DMS153 (cell line): ENCODE measurements at places on chromosomes 5 and 9.

DNA sequence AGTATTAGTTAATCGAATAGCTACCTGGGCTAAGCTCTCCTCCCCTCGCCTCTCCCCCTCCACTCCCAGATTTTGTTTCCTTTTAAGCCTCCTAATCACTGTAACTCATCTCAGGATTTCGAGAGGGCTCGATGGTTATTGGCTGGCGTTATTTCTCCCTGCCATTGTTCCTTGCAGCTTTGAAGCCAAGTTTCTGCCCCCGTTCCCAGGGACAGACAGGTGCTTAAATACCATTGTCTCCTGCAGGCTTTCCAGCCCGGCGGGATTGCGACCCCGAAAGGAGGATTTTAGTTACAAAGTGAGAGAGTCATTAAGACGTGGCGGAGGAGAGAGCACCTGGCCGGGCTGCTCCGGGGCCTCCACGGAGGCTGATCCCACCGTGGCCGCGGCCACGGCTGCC, 46.2 kb downstream of the ASS1 start:
- DNase-seq: no peak

GRCh38 chr5:343461-344401, 22.2 kb downstream of the AHRR start:
- DNase-seq: no peak

- no peak for DNase-seq
Observed at GRCh38 chr9:137298401-137299202, 3.5 kb downstream of the NRARP start.

- DNase-seq: peak; percentile 57
Observed at GRCh38 chr5:157294407-157295091, 28.6 kb downstream of the CYFIP2 start.

DNA sequence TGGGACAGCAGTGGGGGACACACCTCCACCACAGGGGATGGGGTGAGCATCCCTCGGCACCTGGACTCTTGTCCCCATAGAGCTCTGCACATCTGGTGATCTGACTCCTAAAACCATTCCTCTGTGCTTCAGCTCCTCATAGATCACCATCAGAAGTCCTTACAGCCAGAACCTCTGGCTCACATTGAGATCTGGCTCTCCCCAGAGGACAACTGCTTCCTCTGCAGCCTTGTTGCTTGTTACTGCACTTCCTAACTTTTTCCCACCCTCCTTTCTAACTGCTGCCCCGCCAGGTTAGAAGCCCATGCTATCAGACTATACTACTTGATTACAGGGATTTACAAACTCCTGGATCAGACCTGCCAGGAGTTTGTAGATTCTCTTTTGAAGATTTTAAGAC, 64.5 kb downstream of the ARSB start:
- peak; percentile 7 for DNase-seq

GRCh38 chr9:90141723-90142122, 500.9 kb downstream of the DIRAS2 start:
- peak; percentile 38 for DNase-seq

- DNase-seq: no peak
Observed at GRCh38 chr5:64634997-64635686, 55.2 kb upstream of the SHISAL2B start.

GRCh38 chr9:130731355-130731754, 37.8 kb downstream of the EXOSC2 start:
- peak; percentile 94 for DNase-seq

DNA sequence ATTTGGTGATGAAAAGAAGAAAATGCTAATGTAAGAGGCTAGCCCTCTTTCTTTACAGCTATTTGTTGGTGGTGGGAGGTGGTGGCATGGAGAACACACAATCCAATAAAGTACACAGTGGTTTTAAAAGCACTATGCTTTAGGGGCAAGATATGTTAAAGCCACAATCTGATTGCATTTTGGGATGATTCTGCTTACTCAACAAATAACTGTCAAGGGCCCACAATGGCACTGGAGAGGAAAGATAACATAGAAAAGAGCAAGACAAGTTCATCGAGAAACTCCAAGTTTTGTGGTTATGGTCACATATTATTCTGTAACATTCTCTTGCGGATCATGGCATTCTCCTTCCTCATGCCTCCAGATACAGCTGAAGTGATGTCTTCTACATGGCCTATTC, 38.8 kb downstream of the OTP start:
- DNase-seq: no peak

DNA sequence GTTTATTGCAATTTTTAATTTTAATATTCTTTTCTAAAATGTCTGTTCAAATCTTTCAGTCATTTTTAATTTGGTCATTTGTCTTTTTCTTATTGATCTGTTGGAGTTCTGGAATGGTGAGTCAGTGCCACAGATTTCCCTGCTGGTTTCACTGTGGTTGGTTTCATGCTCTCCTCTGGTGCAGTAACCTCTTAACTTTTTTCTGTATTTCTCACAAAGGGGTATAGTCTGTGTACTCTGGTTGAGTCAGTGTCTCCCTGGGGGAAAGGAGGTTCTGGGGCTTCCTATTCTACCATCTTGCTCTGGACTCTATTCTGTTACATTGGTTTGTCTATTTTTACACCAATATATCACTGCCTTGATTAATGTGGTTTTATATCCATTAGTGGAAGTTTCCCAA, 178.8 kb downstream of the CSNK1G3 start:
- no peak for DNase-seq

DNA sequence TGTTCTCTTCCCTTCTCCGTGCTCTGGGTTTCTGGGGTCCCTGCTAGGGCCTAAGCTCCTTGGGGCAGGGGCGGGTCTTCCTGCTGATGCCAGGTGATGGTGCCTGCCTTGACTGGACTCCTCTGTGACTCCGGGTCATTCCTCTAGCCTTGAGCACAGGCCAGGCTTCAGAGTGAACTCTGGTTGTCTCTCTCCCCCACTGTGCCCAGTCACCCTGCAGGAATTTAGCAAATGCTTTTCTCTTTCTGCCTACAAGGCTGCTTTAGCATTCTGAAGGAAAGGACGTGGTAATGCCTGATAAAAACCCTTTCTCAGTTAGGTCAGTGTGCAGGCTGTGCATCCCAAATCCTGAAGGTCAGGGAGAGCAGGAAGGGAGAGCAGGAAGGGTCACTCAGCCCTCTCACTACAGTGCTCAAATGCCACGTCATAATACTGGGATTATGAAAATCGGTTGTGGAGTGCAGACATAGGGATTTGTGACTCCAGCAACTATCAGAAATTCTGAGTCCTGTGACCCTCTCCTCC, 2.7 kb downstream of the CXCL14 start:
- no peak for DNase-seq

DNA sequence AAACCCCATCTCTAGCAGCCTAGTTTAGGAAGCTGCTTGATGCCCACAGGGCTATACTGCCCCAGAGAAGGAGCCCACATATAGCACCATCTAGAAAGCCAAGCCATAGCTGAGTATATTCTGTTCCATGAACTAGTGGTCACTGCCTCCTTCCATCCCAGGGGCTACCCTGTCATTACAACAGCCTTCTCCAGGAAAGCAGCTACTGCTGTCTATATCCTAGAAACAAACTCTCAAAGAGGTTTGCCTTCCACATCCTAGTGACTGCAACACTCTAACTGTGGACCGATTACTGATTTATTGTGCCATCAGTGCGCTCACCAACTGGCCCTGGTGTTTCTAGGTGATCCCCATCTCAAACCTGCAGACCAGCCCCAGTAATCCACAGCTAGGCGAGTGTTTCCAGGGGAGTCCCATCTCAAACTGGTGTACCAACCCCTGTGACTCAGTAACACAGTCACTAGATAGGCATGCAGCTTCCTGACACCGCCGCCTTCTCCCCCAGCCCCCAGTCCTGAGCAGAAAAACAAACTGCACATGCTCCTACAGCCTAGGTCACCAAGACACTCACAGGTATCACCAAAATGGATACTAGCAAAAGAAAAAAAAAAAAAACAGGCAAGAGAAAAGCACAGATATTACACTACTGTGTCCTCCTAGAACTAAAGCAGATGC, 14.8 kb downstream of the SPTLC1 start:
- no peak for DNase-seq

DNA sequence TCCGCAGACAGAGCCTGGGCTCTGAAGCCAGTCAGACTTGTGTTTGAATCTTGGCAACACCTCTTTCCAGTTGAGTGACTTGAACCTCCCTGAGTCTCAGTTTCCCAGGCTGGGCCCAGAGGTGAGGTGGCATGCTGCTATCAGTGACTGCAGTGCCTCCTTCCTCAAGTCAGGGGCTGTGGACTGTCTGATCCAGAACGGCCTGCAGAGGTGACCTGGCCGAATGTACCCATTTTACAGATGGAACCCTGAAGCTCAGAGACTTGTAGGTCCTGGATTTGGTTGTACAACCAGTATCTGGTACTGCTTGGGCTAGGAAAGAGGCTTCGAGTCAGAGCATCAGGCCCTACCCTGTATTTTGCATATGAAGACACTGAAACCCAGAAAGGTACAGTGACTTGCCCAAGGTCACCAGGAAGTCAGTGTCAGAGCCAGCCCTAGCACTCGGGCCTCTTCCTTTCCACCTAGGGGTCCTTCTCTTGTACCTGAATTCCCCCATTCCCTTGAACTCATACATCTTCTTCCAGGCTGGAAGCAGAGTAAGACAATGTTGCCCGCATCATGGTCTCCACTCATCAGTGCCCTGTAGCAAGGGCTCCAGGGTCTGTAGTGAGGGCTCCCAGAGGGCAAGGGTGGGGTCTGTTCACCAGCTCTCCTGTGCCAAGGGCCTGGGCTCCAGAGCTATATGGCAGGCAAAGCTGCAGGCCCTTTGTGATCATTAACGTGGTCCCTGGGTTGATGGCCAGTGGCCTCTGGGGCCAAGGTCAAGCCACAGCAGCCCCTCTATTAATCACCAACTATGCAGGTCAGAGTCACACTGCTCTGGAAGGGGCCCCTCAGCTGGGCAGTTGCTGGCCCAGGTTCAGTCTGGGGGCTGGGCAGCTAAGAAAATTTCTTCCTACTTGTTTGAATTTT, 28.5 kb downstream of the GSN start:
- no peak for DNase-seq

- no peak for DNase-seq
Observed at GRCh38 chr5:5983261-5983980, 394.9 kb downstream of the MED10 start.

DNA sequence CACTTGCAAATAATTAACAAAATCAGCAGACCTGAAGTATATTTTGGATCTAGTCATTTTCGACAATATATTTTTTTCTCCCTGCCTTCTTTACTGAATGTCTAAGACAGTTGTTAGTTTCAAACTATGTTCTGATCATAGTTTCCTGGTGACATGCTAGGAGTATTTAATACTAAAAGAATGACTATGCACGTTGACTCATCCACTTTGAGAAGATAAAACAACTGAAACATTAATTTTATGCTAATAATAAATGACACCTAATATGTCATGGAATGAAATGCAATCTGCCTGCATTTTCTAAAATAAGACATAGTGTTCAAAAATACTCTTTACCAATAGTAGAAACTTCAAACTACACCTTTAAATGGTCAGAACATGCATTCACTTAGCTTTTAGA, 2123.7 kb upstream of the C9orf72 start:
- DNase-seq: no peak

GRCh38 chr5:173835131-173835530, 53.0 kb upstream of the CPEB4 start:
- no peak for DNase-seq

GRCh38 chr5:18105449-18105848, 471.2 kb downstream of the TAF11L14 start:
- DNase-seq: no peak

GRCh38 chr5:146751054-146751453, 127.5 kb downstream of the PPP2R2B start:
- no peak for DNase-seq

DNA sequence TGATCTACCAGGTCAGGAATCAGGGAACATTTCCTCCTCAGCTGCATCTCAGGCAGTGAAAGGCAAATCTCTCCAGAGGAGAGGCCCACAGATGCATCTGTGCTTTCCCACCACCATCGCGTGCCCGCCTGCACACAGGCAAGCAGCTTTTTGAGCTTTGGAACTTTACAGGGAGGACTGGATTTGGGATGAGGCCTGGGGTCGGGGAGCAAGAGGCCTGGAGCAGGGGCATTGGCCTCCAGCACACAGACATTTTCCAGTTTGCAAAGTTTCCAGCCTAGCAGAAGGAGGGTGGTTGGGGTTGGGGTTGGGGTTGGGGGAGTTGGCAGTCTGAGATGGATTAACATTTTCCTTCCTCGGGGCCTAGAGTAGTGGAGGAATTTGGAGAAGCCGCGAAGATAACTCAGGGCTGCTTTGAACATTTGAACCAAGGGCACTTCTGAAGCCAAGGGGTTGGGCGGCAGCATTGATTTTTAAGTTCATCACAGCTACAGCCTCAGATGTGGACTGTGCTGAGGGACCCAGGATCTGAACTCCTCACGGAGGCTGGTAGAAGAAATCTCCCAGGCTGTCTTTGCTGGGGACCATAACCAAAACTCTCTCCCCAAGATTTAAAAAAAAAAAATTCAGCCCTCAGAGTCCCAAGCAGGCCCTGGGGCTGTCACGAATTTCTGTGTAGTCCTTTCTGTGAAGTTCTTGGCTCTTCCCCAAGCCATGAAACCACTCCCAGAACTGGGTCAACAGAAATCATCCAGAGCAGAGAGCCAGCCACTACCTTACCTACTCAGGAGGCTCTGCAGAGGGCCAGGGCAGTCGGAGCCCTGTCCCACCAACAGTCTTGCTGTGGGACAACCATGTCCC, 25.6 kb downstream of the C5orf15 start:
- DNase-seq: no peak

DNA sequence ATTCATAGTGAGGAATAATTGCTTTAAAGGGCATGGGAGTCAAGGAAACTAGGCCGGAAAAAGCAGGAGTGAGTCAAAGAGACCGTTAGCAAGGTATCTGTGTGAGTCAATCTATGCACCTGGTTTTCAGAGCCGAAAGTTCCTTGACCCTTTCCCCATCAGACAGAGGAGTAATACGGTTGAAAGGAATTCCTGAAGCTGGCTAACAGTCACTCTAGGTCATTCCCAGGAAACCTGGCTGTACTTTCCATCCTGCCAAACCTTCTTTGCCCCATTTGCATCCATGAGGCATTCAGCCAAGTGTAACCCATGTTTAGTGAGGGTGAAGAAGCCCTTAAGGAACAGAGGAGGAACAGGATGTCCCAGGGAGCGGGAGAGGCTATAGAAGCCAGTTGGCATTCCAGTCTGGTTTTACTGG, 16.2 kb downstream of the RBM18 start:
- DNase-seq: no peak

DNA sequence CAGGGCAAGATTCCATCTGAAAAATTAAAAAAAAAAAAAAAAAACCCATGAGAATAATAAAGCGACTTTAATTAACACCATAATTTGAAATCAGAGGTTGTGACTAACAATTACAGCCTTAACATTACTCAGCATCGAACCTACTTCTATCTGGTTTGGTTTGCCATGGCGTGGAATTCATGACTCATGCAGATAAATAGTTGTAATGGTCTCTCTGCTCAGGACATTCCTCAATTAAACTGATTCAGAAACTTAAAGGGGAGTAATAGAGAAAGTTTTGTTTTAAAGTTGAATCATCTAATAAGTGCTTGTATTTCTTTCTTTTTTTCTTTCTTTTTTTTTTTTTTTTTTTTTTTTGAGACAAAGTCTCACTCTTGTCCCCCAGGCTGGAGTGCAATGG, 135.5 kb downstream of the SPATA31D1 start:
- DNase-seq: no peak
